ENCODE measurements at places on chromosomes 2 and 18.

DNA sequence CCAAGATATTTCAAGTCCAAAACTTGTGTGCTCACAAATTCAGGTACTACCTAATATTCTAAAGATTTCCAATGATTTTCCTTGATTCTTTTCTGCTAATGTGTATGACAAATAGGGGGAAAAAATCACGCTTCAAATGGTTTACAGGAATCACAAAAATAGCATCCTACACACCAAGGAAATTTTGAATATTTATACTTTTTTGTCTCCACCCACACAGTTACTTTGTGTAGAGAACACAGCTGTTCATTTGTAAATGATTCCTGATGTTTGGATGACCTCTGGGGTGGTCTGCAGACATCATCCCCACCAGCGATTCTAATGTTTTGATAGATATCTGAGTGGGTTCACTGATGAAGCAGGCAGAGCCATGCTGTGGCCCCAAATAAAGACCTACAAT is 260.6 kb upstream of the NCKAP5 start:
- DNase-seq, result no peak

GRCh38 chr18:32156855-32157254 is 33.0 kb upstream of the MEP1B start:
- no peak for DNase-seq

- DNase-seq, result no peak
Observed at GRCh38 chr2:98482362-98482761, 37.7 kb downstream of the INPP4A start.

DNA sequence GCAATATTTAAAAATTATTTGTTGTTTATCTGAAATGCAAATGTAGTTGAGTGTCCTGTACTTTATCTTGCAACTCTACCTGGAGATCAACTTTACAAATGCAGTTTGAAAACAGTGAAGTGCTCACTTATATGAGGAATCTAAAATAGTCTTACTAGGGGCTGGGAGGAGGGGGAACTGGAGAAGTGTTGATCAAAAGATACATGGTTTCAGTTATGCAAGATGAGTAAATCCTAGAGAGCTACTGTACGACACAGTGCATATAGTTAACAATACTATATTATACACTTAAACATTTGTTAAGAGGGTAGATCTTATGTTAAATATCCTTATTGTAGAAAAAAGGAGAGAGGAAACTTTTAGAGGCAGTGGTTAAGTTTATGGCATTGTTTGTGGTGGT is 241.9 kb downstream of the BCL11A start:
- DNase-seq, result no peak

DNA sequence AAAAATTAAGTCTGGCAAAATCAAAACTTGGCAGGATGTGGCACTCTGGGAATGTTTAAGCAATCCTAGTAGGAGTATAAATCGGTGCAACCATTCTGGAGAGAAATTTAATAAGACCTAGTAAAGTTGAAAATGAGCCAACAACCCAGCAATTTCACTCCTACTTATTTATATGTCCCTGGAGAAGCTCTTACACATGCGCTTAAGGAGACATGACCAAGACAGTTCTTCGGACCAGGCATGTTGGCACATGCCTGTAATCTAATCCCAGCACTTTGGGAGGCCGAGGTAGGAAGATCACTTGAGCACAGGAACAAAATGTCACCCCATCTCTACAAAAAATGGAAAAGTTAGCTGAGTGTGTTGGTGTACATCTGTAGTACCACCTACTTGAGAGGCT is 374.6 kb upstream of the LYPD1 start:
- DNase-seq, result no peak

DNA sequence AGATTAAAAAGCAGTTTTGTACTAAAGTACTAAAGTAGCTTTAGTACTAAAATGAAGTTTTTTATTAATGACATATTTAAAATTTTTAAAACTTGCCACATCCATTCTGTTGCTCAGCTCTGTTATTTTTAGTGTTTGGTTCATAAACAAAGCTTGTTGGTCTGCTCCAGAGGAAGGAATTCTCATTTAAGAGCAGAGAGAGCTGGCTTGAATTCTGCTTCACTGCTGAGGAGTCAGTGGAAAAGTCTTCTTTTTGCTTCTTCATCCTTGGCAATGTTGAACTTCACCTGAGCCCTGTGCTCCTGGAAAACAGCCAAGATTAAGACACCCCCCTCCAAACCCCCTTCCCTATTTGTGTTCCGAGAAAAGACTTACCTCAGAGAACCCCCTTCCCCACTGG is 40.6 kb downstream of the TMEM87B start:
- DNase-seq, result no peak

DNA sequence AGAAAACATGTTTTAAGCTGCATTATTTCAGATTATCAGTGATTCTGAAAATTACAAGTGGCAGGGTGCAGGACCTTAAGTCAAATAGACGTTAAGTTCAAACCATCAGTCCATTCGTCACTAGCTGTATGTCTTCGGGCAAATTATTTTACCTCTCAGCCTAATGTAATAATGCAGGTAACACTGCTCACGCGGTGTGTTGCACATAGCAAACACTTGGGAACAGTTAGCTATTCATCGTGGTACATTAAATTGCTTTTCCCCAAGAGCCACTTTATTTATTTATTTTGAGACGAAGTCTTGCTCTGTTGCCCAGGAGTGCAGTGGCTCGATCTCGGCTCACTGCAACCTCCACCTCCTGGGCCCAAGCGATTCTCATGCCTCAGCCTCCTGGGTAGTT is 10.1 kb downstream of the MAT2A start:
- DNase-seq, result no peak

DNA sequence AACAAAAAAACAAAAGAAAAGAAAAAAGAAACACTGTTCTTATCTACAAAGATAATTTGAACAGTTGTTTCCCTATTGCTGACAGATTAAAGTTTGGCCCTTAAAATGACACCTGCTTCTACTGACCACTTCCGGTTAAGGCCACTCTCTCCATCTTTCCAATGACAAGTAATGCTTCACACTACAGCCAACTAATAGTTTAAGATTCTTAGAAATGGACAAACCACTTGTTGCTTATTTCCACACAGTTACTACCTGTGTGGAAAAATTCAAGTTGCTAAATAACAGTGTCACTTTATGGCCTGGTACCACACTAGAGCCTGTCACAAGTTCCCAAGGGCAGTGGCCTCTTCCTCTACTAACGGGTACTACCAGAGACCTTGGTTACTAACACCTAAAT is 2.4 kb downstream of the TMEM185B start:
- no peak for DNase-seq

- DNase-seq, result no peak
Observed at GRCh38 chr18:26734760-26735159, 130.7 kb downstream of the AQP4 start.

DNA sequence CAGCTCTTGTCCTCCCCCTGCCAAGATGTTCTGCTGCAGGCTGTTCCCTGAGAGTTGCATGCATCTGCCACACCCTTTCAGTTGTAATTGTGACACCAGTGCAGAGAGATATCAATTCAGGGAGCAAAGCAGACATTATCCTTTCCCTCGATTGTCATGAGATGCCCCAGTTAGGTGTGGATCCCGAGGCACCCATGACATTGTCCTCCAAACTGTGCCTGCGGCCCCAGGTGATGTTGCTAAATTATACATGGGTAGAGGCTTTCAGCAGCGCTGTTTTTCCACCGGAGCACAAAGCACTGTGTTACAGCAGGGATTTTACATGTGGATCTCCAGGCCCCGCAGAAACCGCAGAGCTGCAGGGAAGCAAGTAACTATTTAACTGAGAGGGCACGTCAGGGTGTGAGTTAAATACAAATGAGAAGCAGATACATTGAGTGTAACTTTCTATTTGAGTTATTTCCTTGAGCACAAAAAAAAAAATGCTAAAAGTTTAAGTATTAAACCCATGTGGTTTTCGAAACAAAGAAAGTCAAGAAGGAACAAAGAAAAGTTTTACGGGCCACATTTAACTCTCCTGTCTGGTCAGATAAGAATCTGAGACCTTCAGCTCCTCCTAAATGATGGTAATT is 90.3 kb upstream of the BCL2L11 start:
- no peak for DNase-seq

All from SIG-M5 (cell line).